A549 (cell line): ENCODE measurements at places on chromosomes 13 and 19.

DNA sequence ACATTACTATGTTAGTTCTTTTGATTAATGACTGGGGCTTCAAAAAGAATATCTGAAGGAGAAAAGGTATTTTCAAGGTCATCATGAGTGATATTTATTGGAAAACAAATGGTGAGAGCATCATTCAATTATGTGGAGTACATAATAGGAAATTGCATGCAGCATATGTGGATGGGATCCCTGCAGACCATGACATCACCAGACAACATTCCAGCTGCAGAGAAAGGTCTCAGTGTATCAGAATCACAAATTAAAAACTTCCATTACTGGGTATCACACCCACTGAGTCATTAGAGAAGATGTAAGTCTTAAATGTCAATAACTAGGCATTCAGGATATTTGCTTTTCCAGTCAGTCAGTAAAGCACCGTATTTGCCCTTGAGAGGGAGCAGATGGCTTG is 574.4 kb upstream of the SLC10A2 start:
- no peak for DNase-seq

DNA sequence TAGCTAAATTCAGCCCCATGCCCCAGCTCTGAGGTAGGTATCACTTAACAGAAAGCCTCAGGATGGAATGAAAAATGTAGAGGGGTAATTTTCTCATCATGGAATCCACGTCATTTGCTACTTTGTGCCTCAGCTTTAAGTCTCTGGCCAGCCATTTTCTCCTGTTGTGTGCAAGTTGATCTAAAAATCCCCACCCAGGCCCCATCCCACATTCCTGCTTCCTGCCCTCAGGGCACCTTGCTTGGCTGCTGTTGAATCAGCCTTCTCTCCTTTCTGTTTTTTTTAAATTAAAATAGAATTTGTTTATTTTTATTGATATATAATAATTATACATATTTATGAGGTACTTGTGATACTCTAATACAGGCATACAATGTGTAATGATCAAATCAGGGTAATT is 179.9 kb upstream of the TSHZ3 start:
- no peak for DNase-seq

DNA sequence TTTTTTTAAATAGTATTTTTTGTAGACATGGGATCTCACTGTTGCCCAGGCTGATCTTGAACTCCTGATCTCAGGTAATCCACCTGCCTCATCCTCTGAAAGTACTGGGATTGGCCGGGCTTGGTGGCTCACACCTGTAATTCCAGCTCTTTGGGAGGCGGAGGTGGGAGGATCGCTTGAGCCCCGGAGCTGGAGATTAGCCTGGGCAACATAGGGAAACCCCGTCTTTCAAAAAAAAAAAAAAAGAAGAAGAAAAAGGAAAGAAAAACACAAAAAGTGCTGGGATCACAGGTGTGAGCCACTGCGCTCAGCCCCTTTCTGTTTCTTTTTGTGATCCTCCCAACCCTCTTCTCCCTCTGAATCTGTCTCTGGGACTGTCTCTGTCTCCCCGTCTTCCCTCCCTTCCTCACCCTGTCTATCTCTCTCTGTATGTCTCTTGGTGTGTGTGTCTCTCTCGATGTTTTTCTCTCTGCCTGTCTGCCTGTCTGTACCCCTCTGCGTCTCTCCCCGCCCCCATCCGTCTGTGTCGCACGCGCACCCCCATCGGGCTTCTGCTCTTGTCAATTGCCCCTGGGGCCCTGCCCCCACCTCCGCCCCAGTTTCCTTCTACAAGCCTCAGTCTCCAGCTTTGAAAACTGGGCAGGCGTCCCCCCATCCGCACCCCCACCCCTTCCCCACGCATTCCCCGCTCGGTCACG is 540 bp upstream of the ZFP36 start:
- DNase-seq: no peak

- no peak for DNase-seq
These were observed 270.6 kb downstream of the FGF14 start for GRCh38 chr13:102131246-102131645.
